ENCODE measurements at places on chromosomes 6 and 20.

- DNase-seq: no peak
These were observed 4.9 kb upstream of the ADA start for GRCh38 chr20:44656448-44656847.

- DNase-seq: peak; percentile 77
These were observed at the start of gene SMPDL3A for GRCh38 chr6:122789182-122790027. Gene SMPDL3A (plus strand): TSS chr6:122789258. CDS start chr6:122789347, 89 bp downstream.

DNA sequence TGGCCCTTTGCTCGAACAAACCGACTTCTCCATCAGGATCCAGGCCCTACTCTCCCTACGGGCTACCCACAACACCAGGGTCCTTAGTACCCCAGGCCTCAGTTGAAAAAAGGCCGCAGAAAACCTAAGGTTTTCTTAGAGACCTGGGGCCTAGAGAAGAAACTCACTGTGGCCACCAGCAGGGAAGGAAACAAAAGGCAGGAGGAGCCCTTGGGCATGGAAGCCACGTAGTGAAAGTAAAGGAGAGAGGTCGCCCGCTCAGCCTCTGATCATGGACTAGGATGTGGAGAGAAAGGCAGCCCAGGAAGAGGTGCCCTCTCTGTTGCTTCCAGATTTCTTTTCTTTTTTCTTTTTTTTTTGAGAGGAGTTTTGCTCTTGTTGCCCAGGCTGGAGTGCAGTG is 31.5 kb downstream of the CPNE5 start:
- no peak for DNase-seq

DNA sequence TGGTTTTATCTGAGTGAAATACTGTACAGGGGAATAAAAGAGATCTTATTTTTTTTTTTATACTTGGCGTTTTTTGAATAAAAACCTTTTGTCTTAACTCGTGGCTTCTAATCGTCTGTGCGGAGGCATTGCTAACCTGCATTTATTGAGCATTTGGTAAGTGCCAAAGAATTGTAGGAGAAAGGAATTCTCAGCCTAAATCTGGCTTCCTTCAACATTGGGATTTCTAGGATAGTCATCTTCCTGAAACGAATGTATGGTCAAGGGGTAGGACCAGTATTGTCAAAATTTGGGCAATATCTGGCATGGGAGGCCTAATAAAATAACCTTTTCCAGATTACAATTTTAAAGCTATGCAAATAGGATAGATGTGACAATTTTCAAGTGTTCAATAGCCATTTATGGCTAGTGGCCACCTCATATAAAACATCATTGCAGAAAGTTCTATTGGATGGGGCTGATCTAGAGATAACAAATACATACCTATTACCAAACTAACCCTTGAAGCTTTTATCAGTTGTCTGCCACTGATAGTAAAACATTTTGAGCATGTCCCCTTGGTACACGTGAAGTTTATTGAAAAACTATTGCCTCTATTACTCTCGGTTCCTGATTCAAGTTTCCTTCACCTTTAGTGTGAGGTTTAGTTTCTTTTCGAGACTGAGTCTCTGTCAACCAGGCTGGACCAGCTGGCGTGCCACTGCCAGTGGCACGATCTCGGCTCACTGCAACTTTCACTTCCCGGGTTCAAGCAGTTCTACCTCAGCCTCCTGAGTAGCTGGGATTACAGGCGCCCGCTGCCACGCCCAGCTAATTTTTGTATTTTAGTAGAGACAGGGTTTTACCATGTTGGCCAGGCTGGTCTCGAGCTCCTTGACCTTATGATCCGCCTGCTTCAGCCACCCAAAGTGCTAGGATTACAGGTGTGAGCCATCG is 5.6 kb downstream of the PIM1 start:
- DNase-seq: no peak

- DNase-seq: no peak
These were observed 66.7 kb downstream of the THEMIS start for GRCh38 chr6:127834136-127834535.

DNA sequence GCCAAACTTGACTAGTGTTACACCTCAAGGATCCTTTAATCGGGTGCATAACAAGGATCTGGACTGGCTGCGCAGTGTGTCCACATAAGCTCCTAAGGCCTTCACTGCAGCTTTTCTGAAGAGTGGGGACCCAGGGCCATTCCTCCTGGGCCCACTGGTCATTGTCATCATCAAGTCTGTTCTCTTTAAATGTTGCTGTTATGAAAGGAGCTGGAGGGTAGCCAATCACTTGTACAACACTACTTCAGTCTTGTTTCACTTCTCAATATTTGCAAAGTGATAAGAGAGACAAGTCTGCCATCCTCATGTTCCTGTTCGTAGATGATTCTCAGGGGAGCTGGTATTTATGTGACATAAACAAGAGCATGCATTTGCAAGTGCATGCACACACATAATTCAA is 149.8 kb downstream of the SYNDIG1 start:
- DNase-seq: no peak

GRCh38 chr20:62878244-62879038 is 16.8 kb upstream of the TCFL5 start:
- no peak for DNase-seq

GRCh38 chr6:104607501-104607900 is 252.2 kb downstream of the HACE1 start:
- no peak for DNase-seq

- no peak for DNase-seq
These were observed 93.2 kb downstream of the FOXA2 start for GRCh38 chr20:22491194-22491505.

GRCh38 chr6:111743862-111744692 is 129.2 kb downstream of the FYN start:
- peak; percentile 83 for DNase-seq

DNA sequence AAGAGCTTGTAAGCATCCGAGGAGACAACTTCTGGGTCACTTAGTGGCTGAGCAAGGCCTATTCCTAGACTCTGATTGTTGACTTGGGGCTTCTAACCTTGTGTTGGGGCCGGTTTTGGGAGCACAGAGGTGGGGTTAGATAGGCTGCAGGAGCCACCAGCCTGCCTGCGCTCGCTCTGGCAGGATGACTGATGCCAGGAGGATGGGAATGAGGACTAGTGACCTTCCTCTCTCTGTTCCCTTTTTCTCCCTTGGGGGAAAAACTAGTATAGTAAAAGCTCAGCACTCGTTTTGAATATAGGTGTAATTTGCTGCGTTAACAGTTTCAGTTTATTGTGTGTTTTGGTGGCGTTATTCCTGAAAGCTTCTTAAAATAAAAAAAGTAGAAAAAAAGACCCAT is 141.5 kb downstream of the ARID1B start:
- DNase-seq: no peak

- DNase-seq: no peak
These were observed 16.8 kb downstream of the MRS2 start for GRCh38 chr6:24419526-24419925.

DNA sequence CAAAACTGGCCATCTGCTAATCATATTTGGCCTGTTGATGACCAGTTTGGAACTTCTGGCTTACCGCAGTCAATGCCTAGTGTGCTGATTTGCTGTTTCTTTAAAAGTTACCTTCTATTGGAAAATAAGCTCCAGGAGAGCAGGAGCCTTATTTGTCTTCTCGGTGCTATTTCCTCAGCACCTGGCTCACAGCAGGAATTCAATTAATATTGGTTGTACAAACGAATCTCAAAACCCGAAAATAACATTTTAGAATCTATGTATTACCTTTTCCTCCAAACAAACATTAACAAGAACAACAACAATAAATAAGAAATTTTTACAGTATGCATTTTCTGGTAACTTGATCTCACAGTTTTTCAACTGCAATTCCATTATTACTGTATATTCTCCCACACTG is 1080.7 kb upstream of the MAP3K7 start:
- DNase-seq: no peak

DNA sequence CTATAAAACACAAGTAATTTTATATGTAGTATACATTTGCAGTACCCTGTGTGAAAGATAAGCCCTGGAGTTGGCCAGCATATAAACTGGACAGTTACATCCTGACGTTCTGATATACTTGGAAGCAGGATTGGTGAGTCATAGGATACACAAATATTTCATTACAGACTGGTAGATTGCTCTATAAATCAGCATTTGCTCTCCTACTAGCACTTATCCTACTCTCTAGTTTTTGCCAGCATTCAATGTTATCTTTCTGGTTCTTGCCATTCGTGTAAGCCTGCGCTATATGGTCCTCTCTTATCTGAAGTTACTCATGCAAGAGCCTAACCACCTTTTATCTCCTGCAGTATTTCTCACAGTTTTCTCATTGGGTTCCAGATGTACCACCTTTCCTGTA is 680.2 kb upstream of the MMS22L start:
- peak; percentile 8 for DNase-seq

GRCh38 chr20:33169176-33169794 is 1.3 kb downstream of the BPIFA2 start:
- DNase-seq: no peak

DNA sequence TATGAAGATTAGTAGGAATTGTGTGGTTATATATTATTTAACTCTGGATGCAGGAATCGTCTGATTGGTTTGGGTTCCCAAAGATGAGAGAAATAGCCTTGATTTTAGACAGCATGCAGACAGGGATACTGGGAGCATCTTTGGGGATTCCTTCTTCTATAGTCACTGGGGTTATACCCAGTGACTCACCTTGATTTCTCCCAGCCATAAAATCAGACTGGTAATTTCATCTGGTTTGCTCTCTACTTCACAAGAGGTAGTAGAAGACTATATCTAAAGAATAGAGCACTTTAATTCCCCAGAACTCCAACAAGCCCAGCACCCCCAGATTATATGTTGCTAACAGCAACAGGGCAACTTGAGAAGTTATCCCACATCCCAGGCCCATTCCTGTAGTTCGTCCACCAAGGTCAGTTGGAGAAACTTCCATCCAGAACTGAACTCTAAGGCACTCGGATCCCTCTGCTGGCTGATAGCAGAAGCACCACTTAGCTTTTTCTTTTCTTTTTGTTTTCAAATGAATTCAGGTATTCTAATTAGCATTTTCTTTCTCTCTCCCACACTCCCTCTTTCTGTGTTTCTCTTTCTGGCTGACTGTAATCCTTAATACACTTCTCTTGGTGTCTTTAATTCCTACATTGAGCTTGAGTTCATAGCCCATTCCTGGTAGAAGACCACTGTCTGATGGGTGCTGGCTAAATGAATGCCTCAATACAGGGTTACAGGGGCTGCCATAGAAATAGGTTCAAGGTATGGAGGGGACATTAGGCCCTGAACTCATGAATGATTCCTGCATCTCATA is 20.4 kb upstream of the EFHC1 start:
- DNase-seq: peak; percentile 63

DNA sequence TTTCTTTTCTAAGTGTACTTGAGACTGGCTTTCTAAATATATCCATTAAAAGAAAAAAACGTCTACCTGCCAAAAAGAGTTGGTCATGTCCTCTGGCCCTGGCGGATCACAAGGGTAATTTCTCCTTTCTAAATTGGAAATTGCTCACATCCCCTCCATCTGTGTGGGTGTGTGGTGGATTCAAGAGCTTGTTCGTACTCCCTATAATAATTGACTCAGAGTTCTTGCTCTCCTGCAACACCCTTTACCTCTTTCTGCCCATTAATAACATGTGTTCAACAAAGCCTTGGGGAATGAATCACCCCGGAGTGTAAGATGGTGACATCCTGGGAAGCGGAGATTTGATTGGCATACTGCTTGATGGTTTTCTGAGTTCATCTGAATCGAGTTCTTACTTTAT is 263.8 kb downstream of the ALDH8A1 start:
- DNase-seq: no peak

DNA sequence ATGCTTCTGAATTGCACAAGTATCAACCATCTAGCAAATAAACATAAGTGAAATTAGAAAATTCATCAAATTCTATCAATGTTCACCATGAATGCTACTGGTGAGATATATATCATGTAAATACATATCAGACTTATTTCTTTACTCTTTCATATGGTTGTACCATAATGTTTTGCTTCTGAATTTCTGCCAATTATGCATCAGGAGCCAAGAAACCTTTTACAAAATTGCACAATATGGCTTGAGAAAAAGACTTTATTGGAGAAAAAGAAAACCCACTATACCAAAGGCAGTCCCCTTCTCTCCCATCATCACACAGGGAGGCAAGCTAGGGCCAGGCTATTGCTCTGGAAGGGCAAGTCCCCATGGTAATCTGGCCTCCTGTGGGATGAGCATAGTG is 402.6 kb downstream of the C6orf118 start:
- no peak for DNase-seq

DNA sequence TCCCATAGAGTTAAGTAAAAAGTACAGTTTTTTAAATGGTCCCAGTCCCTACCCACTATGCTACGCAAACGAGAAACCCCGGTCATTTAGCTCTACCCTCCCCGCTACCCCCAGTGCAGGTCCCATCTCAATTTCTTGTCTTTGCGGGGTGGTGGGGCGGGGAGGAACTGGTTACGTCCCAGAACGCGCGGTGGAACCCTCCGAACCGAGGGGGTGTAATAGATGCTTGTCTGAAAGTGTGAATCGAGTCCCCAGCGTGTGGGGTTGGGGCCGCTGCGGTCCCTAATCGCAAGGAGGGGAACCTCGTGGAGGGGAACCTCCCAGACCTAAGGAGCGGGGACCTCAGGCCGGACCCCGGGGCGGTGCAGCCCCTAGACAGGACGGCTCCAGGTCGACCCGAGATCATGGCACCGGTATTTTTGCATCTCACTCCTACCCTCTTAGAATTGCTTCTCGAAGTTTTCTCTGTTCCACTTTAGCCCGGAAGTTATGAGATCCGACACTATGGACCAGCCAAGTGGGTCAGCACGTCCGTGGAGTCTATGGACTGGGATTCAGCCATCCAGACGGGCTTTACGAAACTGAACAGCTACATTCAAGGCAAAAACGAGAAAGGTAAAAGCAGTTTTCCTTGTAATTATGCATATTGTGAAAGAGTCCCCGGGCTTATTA is 779 bp downstream of the HEBP2 start:
- DNase-seq: no peak

GRCh38 chr6:104940238-104940892 is 16.5 kb upstream of the LIN28B start:
- no peak for DNase-seq

GRCh38 chr6:41524634-41525011 is 21.6 kb upstream of the FOXP4 start:
- no peak for DNase-seq

- DNase-seq: no peak
These were observed 61.4 kb upstream of the ZNF217 start for GRCh38 chr20:53654932-53655624.

- no peak for DNase-seq
These were observed 394.7 kb downstream of the THBS2 start for GRCh38 chr6:168858926-168859325.

GRCh38 chr6:165725201-165725600 is 62.2 kb upstream of the PDE10A start:
- DNase-seq: no peak

DNA sequence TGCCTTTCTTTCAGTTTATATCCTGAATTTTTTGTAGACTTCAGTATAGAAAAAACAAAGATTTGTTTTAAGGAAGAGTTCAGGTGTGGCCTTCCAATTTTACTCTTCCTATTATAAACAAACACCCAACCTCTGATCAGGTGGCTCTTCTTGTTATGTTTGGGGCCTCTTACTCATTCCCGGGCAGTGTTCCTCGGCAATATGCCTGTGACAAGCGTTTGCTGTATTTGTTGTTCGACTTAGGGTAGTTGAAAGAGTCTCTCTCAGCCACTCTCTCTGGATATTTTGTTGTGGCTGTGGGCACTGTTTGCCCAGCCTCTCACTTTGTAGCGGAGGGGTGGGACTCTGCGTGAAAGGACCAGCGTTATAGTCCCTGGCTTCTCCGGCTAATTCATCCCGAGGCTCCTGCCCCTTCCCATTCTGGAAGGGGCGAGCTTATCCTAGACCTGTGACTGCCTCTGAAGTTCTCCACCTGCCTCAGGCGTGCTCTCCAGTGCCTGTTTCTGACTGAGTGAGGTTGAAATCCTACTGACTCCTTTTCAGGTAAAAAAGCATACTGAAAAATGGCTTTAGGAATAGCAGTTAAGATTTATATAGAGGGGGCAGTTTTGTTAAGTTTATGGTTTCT is 97.4 kb downstream of the PLCB4 start:
- DNase-seq: no peak

Measured in fibroblast of skin of scalp (primary cell).